ENCODE measurements at places on chromosomes 12 and 14. TPM values are rescaled to one million over a fixed set of nuclear protein-coding genes. Genes with fewer than 3 reads are reported as not detected.

PRPH gene
- not detected for total RNA-seq

DNA sequence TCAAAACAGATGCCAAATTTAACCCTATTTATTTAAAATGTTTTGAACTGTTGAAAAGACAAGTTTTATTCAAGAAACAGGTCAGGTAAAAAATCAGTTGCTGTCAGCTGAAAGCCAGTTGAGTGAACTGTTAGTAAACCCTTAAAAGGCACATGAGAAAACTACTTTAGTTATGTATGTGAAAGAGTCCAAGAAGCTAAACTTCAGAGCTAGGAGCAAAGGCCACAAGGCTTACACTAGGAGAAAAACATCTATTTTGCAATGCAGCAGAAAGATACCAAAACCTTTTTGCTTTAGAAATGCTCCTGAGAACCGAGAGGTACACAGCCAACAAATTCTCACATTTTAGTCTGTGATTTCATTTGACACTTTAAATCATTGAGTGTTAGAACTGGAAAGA is 375.2 kb downstream of the FSCB start:
- DNase-seq, result no peak

- no peak for DNase-seq
These were observed 3.1 kb upstream of the TPH2 start for GRCh38 chr12:71935594-71935993.

DNA sequence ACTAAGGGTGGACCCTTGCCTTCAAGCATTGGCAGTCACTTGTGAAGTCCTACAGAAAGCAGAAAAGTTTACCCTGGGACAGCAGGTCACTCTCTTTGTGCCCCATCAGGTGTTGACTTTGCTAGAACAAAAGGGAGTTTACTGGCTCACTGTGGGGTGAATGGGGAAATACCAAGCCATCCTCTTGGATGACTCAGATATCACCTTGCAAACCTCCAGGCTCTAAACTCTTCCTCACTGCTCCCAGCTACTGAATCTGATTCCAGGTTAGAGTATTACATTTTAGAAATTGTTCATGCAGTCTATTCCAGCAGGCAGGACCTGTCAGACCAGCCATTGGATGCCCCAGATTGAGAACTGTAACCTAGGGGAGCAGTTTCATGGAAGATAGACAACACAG is 7.3 kb upstream of the EDDM3B start:
- no peak for DNase-seq

DNA sequence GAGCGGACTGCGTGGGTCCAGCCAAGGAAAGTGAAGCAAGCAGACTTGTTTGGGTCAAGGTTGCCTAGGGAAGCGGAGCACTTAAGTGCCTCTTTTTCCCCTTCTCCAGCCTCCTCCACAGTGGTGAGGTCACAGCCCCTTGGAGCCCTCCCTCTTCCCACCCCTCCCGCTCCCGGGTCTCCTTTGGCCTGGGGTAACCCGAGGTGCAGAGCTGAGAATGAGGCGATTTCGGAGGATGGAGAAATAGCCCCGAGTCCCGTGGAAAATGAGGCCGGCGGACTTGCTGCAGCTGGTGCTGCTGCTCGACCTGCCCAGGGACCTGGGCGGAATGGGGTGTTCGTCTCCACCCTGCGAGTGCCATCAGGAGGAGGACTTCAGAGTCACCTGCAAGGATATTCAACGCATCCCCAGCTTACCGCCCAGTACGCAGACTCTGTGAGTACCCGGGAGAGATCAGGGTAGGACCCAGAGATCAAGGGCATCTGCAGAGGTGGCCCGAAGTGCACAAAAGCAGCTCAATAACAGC is at the start of gene TSHR:
TSHR (plus strand) TSS at position 206 of the 526 bp plus-strand sequence; CDS start at position 266, 60 bp downstream.
- DNase-seq, result no peak

DNA sequence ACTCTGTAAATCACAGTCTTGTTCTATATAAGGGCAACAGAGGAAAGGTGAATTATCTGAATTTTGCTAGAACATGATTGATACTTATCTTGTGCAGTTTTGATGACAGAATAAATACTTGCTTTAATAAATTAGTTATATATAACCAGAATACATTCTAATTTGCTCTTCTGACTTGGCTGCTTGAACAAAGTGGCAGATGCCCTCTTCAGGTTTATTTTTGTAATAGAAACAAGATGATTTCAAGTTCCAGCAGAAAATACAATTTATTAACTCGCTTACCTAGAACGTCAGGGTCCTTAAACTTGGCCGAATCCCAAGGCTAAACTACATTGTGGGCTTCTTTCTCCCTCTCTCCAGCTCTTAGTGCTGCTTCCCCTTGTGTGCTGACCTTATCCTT is 57.6 kb upstream of the SSTR1 start:
- DNase-seq, result no peak

DNA sequence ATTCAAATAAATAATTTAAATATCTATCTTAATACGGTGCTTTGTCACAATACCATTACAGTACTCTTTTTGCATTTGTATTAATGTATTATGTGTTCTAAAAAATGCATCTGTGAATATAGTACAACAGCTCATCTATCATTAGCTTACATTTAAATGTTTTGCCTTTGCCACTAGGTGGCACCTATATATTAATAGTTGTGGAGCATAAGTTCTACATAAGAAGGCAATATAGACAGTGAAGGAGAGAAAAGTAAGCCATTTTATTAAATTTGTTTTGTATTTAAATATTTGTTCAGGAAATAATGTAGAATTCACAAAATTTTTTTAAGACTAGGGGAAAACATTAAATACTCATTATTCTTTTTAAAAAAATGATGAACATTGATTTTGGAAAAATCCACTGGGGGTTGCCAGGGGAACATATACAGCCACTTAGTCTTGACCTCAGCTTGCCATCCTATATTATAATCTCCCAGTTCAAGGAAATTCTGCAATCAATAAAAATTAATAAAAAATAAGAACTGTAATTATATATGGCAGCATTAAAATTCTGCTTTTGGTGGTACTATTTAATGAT is 9.8 kb downstream of the CCER1 start:
- DNase-seq, result peak; percentile 68

GRCh38 chr12:75452675-75453330 is 27.8 kb upstream of the GLIPR1 start:
- no peak for DNase-seq

- no peak for DNase-seq
These were observed 65.5 kb upstream of the SLC38A4 start for GRCh38 chr12:46891306-46891705.

- no peak for DNase-seq
These were observed 945.8 kb downstream of the DIO2 start for GRCh38 chr14:79265366-79265946.

DNA sequence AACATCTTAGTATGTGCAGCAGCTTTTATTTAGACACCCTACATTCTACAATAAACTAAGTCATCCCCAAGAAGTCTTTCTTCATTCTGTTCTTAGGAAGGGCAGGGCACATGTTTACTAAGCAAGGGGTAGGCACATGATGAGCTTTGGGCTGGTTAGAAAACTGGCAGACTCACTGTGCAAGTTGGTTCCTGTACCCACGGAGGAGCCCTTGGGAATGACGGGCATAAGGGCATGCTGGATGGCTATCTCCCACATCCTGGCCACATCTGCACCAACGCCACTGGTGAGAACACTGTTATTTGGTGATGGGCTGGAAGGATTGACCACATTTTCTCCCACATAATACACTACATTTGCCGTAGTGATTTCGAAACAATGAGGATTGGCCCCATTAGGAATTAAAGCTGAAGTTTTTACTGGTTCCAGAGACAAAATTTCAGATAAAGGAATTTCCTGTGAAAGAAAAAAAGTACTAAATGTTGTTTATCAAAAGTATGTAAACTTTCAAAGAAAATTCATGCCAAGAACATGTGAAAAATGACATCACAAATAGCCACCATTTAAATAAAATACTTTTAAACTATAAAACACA is 297.0 kb downstream of the PRKD1 start:
- DNase-seq, result no peak

SERPINA1 gene
- total RNA-seq, result 1.7 TPM

GRCh38 chr12:19545301-19545700 is 106.0 kb downstream of the AEBP2 start:
- DNase-seq, result no peak

WSCD2 gene
- not detected for total RNA-seq

BCL11B gene
- 0.21 TPM for total RNA-seq

- no peak for DNase-seq
These were observed 678 bp upstream of the OAS2 start for GRCh38 chr12:112977641-112978040.

- DNase-seq, result no peak
These were observed 15.2 kb upstream of the DLK1 start for GRCh38 chr14:100711493-100711892.

GRCh38 chr14:37150414-37150813 is 22.0 kb downstream of the SLC25A21 start:
- peak; percentile 70 for DNase-seq

SLCO1C1 gene
- total RNA-seq, result 6.9 TPM

SLC6A13 gene
- not detected for total RNA-seq

IL22 gene
- not detected for total RNA-seq

TBX3 gene
- total RNA-seq, result 3.3 TPM

GRCh38 chr12:29983851-29984250 is 200.1 kb upstream of the TMTC1 start:
- DNase-seq, result no peak

DNA sequence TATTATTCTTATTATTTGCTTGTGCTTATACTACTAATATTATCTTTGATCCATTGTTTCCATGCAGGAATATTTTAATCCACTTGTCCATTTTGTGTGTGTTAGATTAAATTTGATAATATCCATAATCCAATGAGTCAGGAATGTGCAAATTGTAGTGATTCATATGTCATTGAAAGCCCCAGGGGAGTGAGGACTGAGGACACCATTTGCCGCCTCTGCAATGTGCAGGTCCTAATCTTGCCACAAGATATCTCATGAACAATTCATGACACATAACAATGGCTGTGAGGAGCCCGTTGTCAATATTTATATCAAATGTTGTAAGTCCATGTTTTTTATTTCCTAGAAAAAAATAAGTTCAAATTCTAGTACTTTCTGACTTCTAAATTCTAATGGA is 250.5 kb downstream of the ZFP36L1 start:
- DNase-seq, result no peak

DNA sequence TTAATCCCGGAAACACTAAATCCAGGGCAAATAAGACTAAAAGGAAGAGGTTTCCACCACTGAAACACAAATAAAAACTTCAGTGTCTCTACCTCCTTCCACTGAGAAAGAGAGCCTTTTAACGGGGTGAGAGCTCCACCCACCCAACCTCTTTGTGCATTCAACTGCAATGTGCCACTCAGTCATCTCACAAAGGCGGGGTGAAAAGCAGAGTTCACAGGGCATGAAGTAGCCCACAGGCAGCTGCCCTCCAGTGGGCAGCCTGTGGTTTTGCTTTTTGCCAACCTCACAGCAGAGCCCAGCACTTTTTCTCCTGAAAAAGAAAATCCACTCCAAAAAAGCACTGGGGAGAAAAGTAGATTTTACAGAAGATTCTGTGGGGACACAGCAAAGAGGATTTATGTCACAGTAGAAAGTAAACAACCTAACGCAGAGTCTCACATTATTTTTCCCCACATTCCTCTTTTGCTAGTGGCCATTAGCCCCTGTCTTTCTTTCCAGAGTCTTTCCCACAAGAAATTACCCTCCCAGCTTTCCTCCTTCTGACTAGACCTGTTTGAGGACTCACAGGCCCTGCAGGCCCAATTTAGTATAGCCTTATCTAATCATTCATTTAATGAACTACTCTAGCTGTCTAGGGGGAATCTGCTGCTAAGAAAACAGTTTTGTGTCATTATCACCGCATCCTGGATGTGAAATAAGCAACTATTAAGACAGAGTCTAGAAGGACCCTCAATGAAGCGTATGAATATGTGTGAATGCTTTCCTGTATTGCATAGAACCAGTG is 753.8 kb upstream of the FOXG1 start:
- peak; percentile 52 for DNase-seq

TMEM63C gene
- 0.66 TPM for total RNA-seq

- no peak for DNase-seq
These were observed 45.2 kb downstream of the RDH12 start for GRCh38 chr14:67746927-67747326.

Measured in SK-MEL-5 (cell line).